Fibroblast of the aortic adventitia (primary cell): ENCODE measurements at places on chromosomes 2 and 18.
A peak's percentile ranks its signal among the peaks of the same experiment; 100 is the strongest.

DNA sequence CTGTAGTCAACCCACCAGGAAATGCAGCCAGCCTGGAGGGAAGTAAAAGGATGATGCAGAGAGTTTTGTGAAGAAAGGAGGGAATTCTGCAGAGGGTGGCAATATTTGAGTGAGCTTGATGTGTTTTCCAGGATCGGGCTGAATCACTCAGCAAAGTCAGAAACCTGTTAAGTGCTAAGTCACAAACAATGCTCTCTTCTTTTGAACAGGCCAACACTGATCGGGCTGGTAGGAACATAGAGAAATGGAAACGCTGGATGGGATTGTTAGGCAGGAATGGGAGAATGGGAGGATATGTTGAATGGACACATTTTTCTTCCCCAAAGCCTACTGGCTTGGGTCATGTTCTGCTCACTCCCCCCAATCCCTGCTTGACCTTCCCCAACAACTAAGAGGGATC lies 36.6 kb downstream of the KCNS3 start:
- DNase-seq = no peak

GRCh38 chr2:185161701-185162100 lies 563.4 kb downstream of the ZNF804A start:
- no peak for DNase-seq

GRCh38 chr2:152396763-152397162 lies 61.8 kb downstream of the FMNL2 start:
- peak; percentile 66 for DNase-seq

- no peak for DNase-seq
These were observed 7.1 kb downstream of the PKDCC start for GRCh38 chr2:42054714-42055430.

GRCh38 chr2:111705239-111705638 lies 178.8 kb downstream of the ANAPC1 start:
- DNase-seq = no peak

- DNase-seq = no peak
These were observed 195.3 kb downstream of the FHOD3 start for GRCh38 chr18:36492604-36493329.

DNA sequence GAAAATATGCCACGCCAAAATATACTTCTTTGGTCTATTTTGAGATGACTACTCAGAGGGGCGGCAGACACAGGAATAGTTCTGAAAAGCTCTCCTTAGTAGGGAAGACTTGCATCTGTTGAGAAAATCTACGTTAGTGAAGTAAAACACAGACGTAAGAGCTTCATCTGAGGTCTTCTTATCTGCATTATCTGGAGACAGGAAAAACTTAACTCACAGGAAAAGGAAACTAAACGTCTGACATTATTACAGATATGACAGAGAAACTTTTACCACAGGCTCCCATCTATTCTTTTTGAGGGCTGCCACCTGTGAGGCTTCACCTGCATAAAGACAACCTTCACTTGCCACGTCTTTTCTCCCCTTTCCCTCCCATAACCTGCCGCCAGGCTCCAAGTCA lies 1295.7 kb downstream of the LRP1B start:
- DNase-seq = no peak

GRCh38 chr18:58156516-58156915 lies 112.5 kb downstream of the NEDD4L start:
- no peak for DNase-seq

DNA sequence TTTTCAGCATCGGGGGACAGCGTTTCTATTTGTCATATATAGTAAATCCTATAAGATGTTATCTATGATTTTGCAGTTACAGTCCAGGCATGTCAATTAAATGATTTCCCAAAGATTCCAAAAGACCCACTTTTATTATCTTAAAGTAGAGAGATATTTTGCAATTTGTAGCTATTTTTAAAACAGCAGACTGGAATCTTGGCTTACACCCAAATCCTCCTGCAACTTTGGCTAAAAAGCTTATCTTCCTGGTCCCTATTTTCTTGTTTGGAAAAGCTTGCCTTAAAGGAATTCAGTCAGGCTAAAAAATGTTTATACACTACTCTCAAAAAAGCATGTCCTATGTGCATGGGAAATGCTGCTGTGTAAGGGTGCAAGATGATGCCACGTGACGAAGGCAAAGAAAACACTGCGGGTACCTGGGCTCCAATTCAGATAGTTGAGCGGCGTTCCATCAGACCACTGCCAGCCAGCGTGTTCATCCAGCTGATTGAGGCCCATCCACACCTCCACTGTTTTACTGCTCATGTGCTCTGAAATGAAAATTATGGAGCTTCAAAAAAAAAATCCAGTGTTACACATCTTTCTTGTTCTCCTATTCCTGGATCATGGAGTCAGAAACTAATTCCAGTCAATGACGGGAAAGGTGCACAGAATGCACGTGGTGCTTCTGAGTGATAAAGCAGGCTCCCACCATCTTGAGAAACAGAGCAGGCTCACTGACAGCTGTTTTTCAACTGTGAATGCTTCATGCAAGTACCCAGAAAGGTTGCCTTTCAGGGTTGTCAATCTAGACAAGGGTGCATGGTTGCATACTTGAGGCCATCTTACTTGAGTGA lies 33.8 kb downstream of the PLA2R1 start:
- DNase-seq = peak; percentile 93

DNA sequence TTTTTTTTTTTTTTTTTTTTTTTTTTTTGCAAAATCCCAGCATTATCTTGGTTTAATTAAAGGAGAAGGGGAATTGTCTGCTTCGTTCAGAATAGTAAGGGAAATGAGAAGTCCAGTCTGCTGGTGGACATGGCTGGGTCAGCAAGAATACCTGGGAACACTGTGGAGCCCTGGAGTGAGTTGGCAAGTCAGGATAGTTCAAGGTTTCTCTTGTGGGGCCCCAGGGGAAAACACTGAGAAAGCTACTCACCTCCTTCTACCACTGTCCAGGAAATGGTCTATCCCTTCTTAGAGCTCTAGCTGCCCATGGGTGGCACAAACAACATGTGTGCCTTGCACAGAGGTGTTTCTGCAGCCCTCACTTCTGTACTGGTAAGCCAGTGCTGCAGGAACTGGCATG lies 169.1 kb upstream of the SIX2 start:
- no peak for DNase-seq

DNA sequence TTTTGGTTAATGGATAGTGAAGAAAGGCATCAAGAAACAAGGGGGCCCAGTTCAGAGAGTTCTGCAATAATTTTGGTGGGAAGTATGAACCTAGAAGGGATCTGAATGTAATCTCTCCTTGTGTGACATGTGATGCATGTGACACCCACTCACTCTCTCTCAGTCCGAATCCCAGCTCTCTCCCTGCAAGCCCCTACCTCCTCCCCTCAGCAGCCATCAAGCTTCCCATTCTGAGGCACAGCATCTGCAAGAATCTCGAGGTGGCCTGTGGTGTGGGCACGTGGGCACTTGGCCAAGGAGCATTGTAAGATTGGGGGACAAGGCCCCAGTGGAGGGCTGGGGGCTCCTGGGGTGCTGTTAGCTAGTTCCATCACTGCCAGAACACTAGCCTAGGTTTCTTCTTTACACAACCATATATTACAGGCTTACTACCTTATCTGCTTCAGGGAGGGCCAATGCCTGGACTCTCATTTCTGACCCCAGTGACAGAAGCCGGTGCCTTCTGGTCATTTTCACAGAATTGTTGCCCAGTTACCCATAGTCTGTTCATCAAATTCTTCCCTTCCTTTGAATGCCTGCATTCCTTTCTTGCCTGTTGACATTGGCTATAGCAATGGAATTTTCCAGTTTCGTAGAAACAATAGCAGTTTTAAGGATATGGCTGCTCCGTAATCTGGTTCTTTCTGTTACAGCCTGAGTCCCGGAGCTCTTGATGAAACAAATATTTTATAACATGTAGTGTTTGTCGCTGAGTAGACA lies 13.3 kb upstream of the LCLAT1 start:
- peak; percentile 77 for DNase-seq

GRCh38 chr18:62634979-62635630 lies 80.2 kb upstream of the PHLPP1 start:
- DNase-seq = no peak

DNA sequence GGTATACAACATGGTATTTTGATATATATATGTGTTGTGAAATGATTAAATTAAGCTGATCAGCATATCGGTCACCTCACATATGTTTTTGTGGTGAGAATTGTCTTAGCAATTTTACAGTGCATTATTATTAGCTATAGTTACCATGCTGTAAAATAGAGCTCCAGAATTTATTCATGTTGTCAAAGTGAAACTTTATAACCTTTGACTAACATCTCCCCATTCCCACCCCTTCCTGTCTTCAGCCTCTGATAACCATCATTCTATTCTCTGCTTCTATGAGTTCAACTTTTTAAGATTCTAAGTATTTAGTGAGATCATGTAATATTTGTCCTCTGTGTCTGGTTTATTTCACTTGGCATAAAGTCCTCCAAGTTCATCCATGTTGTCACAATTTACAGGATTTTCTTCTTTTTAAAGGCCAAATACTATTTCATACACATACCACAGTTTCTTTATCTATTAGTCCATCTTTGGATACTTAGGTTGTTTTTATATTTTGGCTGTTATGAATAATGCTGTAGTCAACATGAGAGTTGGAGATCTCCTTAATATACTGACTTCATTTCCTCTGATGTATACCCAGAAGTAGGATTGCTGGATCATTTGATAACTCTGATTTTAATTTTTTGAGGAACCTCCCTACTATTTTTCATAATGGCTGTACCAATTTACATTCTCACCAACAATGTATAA lies 30.3 kb downstream of the NCOA1 start:
- DNase-seq = peak; percentile 7

DNA sequence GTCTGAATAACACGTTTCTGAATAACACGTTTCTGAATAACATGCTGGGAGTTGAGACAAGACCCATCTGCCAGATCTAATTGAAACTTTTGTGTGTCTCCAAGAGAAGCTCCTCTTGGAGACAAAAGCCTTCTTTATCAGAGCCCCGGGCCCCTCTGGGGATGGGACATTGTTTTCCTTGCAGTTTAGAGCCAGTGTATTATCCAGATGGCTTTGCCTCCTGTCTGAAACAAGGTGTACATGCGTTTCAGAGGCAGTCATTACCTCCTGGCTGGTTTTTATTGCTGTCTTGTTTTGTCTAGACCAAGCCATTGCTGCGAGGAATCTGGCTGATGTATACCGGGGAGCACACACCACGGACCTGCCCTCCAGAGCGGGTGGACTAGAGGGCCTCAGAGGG lies 7.8 kb downstream of the FOSL2 start:
- DNase-seq = no peak

- no peak for DNase-seq
These were observed 106.8 kb downstream of the RTP5 start for GRCh38 chr2:241976296-241976695.

DNA sequence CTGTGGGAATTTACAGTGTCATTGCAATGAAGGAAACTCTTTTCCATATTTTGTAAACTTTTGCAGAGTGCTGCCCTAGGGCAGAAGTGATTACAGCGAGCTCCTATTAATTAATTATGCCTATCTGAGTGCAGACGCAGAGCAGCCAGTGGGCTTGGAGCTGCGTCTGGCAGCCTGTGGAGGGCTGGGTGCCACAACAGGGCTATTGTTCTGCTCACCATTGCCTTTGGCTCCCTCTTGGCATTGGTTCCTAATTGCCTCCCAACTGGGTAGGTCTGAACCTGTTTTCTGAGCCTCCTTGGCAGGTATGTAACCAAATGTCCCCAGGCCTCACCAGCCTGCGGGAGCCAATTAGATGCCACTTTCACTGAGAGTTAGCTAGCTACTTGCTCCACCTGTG lies 25.6 kb upstream of the ITGB6 start:
- no peak for DNase-seq

- no peak for DNase-seq
These were observed 79.0 kb downstream of the GCA start for GRCh38 chr2:162422894-162423293.

GRCh38 chr2:206098471-206098870 lies 12.5 kb upstream of the INO80D start:
- no peak for DNase-seq

GRCh38 chr2:88450186-88450585 lies 2.3 kb downstream of the FOXI3 start:
- no peak for DNase-seq

- no peak for DNase-seq
These were observed 223.3 kb downstream of the SH3RF3 start for GRCh38 chr2:109352056-109352897.

DNA sequence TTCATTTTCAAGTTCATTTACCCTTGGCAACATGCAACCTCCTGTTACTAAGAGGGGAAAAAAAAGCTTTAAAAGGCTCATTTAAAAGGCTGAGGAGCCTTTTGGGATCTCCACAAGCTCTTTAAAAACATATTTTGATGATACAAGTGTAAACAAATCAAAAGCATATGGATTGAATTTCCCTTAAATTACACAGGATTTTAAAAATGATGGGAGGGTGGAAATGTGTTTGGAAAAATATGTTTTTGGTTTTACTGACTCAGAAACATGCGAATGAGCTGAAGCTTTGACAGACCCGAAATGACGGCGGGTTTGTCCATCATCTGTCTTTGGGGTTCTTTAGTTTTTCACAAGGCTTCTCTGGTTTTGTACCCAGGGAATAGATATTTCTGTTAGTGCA lies 180.6 kb upstream of the CCDC68 start:
- no peak for DNase-seq

GRCh38 chr2:19299032-19299431 lies 59.4 kb downstream of the OSR1 start:
- DNase-seq = no peak

- DNase-seq = peak; percentile 95
These were observed 196.5 kb downstream of the SATB2 start for GRCh38 chr2:199261239-199261638.

GRCh38 chr2:203873461-203873860 lies 5.9 kb downstream of the CTLA4 start:
- no peak for DNase-seq

GRCh38 chr18:13382366-13382953 lies 163.9 kb downstream of the LDLRAD4 start:
- peak; percentile 62 for DNase-seq

- no peak for DNase-seq
These were observed 14.2 kb downstream of the SEPTIN2 start for GRCh38 chr2:241329669-241330615.

- DNase-seq = no peak
These were observed 100.1 kb upstream of the ERBB4 start for GRCh38 chr2:212638694-212639093.

GRCh38 chr2:74554820-74555531 lies 456 bp downstream of the DOK1 start:
- no peak for DNase-seq

GRCh38 chr2:189683348-189683747 lies 8.9 kb downstream of the ANKAR start:
- DNase-seq = no peak

- DNase-seq = no peak
These were observed 36.6 kb downstream of the RBFA start for GRCh38 chr18:80070825-80071224.
